Kidney (tissue), 22 donors: ENCODE measurements at places on chromosomes 12 and 14. TPM values are rescaled to one million over a fixed set of nuclear protein-coding genes. Genes with fewer than 3 reads are reported as not detected.

Gene PAPLN
- 132 TPM for total RNA-seq

Gene ARF3
- total RNA-seq: 229 TPM

GRCh38 chr12:11651785-11652184 lies 2.3 kb downstream of the ETV6 start:
- DNase-seq: no peak

- DNase-seq: no peak
Measured at GRCh38 chr12:104799458-104799857, 158.6 kb downstream of the SLC41A2 start.

Gene RNASE7
- total RNA-seq: not detected

DNA sequence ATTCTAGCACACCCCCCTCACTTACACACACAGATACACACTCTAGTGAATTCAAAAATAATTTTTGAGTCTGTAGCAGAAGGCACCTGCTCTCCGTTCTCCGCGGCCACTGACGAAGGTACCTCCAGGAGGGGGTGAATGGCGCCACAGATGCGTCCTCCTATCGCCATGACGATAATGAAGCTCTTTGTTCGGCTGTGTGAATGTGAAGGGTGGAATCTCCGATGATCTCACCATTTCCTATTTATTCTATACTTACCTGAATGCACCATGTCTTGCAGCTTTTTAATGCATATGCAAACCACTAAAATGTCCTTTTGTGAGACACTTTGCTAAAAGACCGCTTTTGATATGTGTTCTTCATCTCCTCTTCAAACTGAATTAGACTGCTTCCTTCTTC lies 162.7 kb downstream of the EGLN3 start:
- DNase-seq: no peak

DNA sequence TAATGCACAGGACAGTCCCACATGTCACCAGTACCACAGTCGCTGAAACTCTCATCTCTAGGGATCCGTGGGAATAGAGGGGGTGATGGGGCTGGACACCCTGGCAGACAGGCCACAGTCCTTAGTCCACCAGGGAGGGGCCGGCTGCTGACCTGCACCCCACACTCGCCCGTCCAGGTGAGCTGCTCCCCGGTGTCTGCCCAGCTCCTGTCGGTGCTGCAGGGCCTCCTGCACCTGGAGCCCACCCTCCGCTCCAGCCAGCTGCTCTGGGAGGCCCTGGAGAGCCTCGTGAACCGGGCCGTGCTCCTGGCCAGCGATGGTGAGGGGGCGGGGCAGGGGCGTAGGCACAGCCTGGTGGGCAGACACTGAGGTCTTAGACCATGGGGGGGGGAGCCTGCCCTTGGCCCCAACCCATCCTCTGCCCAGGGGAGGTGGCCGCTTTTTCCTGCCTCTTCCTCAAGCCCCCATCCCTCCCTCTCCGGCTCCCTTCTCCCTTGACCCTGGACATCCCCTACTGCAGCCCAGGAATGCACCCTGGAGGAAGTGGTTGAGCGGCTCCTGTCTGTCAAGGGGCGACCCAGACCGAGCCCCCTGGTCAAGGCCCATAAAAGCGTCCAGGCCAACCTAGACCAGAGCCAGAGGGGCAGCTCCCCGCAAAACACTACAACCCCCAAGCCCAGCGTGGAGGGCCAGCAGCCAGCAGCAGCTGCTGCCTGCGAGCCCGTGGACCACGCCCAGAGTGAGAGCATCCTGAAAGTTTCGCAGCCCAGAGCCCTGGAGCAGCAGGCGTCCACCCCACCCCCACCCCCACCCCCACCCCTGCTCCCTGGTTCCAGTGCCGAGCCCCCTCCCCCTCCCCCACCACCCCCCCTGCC lies 17.1 kb upstream of the ADSS1 start:
- DNase-seq: no peak

DNA sequence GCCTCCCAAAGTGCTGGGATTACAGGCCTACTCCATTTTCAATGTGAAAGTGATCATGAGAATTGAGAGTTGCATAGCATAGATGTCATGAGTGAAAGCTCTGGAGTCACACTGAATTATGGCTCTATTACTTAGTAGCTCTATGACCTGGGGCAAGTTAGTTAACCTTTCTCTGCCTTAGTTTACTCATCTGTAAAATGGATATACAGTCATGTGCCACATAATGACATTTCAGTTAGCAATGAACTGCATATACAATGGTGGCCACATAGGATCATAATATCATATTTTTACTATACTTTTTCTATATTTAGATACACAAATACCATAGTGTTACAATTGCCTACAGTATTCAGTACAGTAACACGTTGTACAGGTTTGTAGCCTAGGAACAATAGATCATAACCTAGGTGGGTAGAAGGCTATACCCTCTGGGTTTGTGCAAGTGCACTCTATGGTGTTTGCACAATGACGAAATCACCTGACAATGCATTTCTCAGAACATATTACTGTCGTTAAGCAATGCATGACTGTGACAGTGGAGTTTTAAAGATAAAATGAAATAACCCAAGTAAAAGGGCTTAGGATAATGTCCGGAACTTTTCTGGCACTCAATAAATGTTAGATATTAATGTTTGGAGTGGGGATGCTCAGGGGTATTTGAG lies 53.1 kb downstream of the ZFYVE26 start:
- DNase-seq: no peak

- no peak for DNase-seq
Measured at GRCh38 chr12:30996255-30996654, 69.7 kb downstream of the TSPAN11 start.

Gene AICDA
- total RNA-seq: not detected

- DNase-seq: no peak
Measured at GRCh38 chr14:52023518-52023917, 34.2 kb downstream of the RTRAF start.

DNA sequence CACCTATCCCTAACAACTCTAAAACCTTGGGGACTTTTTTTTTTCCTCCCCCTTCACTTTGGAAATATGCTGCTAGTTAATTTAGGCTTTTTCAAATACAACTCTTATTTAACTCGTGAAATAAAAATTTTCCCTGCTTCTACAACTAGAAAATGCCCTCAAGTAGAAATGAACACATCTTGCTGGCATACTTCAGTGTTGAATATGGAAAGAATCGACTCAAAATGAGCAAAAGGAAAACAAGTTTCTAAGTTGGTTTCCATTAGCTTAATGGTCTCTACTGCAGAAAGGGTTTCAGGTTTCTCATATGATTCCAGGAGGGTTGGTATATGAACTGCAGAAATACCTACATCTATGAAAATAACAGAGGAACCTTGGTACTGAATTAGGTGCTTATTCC lies 118.3 kb upstream of the TMTC1 start:
- DNase-seq: no peak

DNA sequence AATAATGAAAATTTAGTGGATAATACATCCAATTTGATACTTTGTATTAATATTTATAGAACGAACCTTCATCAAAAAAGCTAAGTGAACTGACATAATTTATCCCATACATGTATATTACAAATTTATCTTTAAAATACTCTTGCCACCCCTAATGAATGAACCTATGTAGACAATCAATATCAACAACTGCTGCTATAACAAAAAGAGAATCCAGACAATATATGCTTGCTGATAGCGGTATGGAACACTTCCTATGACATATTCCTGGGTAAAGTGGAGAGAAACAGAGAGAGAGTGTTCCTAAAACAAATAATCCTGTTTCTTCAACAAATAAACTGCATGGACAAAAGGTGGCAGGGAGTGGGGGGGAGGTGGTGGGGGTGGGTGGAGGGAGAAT lies 31.3 kb downstream of the TM7SF3 start:
- no peak for DNase-seq

GRCh38 chr12:102302553-102302952 lies 104.9 kb upstream of the PMCH start:
- no peak for DNase-seq

DNA sequence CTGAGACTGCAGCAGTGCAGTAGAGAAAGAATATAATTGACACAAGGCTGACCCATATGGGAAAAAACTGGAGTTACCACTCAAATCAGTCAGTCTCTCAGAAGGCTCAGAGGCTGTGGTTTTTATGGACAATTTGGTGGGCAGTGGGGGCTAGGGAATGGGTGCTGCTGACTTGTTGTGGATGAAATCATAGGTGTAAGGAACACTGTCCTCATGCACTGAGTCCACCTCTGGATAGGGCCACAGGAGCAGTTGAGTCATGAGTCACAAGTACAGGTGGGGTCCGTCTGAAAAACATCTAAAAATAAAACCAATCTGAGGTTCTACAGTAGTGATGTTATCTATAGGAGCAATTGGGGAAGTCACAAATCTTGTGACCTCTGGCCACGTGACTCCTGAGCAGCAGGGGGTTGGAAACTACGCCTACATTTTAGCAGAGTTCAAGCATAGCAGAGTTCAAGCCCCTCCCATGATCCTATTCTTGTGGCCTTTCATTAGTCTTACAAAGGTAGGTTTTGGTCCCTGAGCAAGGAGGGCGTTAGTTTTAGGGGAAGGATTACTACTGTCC lies 18.1 kb upstream of the SGPP1 start:
- DNase-seq: no peak

Gene NKX2-1
- total RNA-seq: not detected

DNA sequence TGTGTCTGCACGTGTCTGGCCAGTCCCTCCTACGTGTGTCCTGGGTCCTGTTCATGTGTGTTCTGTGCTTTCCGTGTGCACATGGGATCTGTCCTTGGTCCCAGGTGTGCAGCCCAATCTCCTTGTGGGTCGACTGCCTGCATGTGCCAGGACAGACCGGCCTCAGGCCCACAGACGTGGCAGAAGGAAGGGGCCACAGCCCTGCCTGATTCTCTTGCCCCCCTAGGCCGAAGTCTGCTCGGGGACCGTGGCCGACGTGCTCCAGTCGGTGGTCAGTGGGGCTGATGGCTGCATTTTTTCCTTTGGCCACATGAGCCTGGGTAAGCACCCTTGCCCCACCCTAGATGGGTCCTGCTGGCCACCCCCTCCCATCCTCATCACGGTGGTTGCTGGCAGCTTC lies 34.0 kb downstream of the KIF26A start:
- no peak for DNase-seq

Gene PIANP
- total RNA-seq: 0.63 TPM

GRCh38 chr14:85599939-85600338 lies 70.0 kb downstream of the FLRT2 start:
- no peak for DNase-seq

- no peak for DNase-seq
Measured at GRCh38 chr12:70619471-70620152, 17.6 kb downstream of the PTPRB start.

Gene EXOC3L4
- total RNA-seq: 11.6 TPM

- peak; percentile 32 for DNase-seq
Measured at GRCh38 chr14:89365061-89365801, 51.8 kb downstream of the FOXN3 start.

Gene KLHDC1
- total RNA-seq: 8.4 TPM

DNA sequence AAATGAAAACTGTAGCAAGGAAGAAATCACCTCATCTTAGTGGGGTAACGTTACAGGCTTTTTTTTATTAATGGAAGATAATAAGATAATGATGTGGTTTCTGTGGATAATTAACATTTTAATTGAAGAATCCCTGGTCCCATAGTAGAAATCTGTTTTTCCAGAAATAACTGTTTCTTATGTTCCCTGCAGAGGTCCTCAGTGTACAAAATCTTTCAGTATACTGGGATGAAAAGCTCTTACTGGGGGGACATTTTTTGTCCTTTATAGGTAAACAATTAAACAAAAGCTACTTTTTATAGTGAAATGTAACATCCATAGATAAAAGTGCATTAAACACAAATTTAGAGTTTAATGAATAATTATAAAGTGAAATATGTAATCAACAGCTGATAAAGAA lies 312.2 kb downstream of the ATXN7L3B start:
- DNase-seq: no peak

DNA sequence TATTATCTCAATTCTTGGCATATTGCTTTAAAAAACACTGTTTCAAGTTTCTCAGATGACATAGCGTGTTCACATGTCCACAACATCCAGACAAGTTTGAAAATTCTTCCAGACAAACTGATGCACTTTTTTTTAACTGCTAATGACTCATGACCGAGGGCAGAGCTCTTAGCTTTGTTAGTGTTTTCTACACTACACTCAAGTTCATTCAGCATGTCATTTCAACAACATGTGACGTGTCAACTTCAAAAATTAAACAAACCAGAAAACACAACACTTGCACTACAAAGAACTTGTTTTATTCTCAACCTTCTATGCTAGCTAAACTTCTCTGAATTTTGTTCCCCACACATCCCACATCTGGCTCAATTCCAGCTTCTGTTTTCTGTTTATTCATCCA lies 1186.3 kb upstream of the FLRT2 start:
- peak; percentile 29 for DNase-seq

DNA sequence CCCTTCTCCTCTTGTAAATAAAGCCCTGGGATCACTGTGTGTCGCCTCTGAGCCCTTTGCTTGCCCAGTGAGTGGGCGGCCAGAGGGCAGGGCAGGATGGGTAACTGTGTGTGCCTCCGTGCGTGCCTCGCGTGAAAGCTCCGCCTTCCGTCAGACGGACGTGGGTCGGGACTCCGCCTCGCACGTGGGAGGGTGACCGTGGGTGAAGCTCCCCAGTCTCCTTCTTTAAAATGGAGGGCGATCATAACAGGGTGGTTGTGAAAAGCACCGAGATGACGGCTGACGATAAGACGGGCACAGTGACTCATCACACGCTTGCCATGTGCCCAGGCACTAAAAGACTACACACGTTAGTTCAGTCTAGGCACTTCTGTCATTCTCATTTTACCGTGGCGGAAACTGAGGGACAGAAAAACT lies 9.2 kb downstream of the PHB2 start:
- DNase-seq: no peak

- no peak for DNase-seq
Measured at GRCh38 chr12:72748971-72749370, 476.8 kb downstream of the TRHDE start.

- no peak for DNase-seq
Measured at GRCh38 chr14:78469947-78470346, 299.8 kb downstream of the NRXN3 start.

Gene C12orf54
- total RNA-seq: not detected

- DNase-seq: no peak
Measured at GRCh38 chr12:100574187-100575074, 947 bp downstream of the GAS2L3 start.

Gene SERPINA3
- total RNA-seq: 1,762 TPM

- peak; percentile 25 for DNase-seq
Measured at GRCh38 chr12:104630230-104630670, 173.5 kb downstream of the CHST11 start.
